Right ventricle myocardium superior (tissue), 1 donor: ENCODE measurements at places on chromosomes 1 and 21.

DNA sequence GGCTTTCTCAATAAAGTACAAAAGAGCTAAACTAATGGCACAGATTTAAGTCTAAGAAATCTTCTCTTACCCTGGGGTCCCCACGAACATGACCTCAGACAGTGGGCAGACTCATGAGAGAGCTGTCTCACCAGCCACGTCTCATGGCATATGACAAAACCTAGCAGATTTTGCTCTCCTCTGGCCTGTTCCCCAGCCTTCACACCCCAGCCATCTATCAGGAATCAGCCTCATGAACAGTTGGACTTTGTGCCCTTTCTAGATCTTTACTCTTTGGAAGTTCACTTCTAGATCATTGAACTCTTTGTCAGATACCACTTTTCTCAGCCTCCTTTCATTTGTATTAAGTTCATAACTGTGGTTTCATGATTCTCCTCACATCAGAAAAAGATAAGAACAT is 14.2 kb upstream of the HSD3B1 start:
- no peak for DNase-seq

- no peak for DNase-seq
Measured at GRCh38 chr21:34743285-34743684, 74.5 kb downstream of the CLIC6 start.

DNA sequence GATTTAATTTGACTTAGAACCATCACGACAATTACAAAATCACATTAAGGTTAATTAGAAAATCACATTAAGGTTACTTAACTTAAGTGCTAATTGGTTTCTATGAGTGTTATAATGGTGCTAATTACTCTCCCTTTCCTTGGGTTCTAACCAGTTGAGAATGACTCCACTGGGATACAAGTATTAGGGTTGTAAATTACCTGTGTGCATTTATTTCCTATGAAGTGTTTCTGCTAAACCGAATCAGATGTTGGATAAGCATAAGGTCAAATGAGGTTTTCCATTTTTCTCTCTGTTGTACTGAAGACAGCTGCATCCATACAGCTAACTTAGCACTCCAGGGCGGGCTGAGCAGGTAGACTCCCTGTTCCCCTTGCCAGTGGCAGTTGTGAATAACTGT is 610.3 kb upstream of the TMPRSS15 start:
- no peak for DNase-seq

GRCh38 chr1:242876030-242876429 is 351.5 kb upstream of the PLD5 start:
- DNase-seq, result no peak

GRCh38 chr21:22890656-22891055 is 1892.4 kb downstream of the NCAM2 start:
- DNase-seq, result no peak

DNA sequence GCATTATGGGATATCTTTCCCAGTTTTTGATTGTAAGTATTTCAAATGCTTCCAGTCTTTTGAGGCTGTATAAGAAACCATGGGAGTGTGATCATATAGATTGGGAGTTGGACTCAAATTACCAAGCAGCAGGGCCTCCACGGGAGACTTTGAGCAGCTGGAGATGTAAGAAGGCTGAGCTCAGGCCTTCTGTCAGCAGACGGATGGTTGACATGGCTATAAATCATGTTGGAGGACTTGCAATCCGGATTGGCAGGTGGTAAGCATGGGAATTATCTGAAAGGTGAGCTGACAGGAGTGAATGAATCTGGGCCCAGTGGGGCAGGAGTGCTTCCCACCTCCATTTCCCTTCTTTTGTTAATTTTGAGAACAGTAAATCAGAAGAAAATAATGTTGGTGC is 83.2 kb upstream of the PPM1J start:
- DNase-seq, result no peak

GRCh38 chr1:234658138-234658537 is 48.2 kb upstream of the IRF2BP2 start:
- DNase-seq, result no peak

GRCh38 chr1:237478842-237479241 is 411.9 kb downstream of the ZP4 start:
- no peak for DNase-seq

GRCh38 chr1:241536304-241536703 is 4.1 kb downstream of the KMO start:
- no peak for DNase-seq

DNA sequence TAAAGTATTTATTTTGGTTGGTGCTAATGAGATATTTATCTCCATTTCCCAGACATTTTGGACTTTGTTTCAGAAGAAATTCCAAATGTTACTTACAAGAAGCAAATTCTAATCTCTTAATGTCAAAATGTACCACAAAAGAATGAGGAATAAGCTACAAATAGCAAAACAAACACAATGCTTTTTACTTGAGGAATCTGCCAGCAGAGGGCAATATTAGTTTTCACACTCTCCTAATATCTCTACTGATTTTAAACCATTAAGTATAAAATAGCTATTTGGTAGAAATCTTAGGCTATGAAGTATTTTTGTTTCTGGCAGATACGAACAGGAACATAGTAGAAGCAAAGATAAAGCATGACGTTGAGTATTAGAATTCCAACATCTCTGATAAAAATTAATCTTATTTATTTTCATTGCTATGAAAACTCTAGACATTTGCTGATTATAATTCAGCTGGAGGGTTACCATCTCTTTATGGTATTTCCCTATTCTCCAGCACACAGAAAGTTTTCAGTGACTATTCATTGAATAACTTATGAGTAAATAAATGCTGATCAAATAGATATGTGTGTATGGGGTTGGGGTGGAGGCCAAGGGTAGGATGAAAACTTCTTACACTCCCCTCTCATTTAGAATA is 13.4 kb upstream of the HMCN1 start:
- DNase-seq, result no peak

GRCh38 chr1:246651012-246651695 is 73.1 kb upstream of the SCCPDH start:
- DNase-seq, result no peak

GRCh38 chr1:69976896-69977295 is 228.5 kb downstream of the LRRC40 start:
- DNase-seq, result no peak

DNA sequence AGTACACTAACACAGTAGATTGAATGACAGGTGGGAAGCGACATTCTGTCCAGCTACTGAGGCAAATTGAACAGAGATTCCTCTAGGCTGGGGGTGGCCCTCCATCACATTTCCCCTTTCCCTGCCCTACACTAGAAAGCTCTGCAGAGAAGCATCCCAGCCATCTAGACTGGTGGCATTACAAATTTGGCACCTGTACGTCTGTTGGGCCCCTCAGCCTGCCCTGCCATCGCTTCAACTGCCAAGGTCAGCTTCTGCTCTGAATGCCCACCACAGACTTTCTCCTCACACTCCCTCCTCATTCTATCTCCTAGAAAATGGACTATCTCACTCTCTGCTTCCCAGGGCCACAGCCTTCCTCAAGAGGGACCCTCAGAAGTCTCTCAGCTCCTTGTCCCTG is 16.7 kb downstream of the TRABD2B start:
- no peak for DNase-seq

DNA sequence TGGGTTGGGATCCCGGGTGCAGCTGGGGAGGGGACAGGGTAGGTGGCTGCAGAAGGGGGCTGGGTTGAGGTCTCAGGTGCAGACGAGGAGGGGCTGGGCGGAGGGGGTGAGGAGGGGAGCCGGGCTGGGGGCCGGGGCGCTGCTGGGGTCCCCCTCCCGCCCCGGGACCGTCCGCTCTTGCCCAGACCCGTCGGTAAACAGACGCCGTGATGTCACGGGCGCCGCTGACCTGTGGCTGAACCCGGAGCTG is 22.3 kb downstream of the DHRS3 start:
- no peak for DNase-seq

- DNase-seq, result no peak
Measured at GRCh38 chr1:223183268-223183862, 40.3 kb upstream of the TLR5 start.

- DNase-seq, result no peak
Measured at GRCh38 chr21:25385341-25385740, 221.9 kb downstream of the MRPL39 start.

GRCh38 chr1:218665221-218665620 is 320.1 kb downstream of the TGFB2 start:
- DNase-seq, result peak; percentile 66

DNA sequence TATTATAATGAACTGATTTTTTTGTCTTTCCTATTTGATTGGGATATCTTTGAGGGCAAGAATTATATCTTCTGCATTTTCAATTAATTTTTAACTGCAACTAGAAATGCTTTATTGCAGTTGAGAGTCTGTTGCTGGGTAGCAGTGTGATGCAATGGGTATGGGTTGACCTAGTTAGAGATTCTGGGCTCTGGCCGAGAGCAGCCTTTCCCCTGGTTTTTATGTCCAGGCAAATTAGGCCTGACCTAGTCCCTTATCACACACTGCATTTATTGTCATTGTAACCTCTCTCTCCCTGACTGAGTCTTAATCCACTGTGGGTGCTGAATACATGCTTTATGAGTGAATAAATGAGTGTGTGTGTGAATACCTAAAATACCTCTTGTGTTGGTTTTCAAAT is 206.4 kb upstream of the PTGFR start:
- peak; percentile 58 for DNase-seq

DNA sequence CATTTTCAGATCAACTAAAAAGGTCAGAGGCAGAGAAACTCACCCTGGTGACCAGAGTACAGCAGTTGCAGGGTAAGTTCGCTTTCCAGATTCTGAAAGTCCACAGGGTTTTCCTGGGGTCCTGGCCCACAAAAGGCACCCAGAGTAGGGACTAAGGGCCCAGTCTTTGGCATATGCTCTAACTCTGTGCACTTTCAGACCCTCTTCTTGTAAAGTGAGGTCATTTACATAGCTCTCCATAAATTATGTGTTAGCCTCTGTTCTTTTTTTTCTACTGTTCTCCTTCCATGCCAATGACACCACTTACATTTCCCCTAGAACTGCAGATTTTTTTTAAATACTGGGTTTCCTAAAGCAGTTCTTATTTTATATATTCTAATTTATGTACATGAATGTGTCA is 6.3 kb downstream of the C1orf74 start:
- DNase-seq, result no peak

DNA sequence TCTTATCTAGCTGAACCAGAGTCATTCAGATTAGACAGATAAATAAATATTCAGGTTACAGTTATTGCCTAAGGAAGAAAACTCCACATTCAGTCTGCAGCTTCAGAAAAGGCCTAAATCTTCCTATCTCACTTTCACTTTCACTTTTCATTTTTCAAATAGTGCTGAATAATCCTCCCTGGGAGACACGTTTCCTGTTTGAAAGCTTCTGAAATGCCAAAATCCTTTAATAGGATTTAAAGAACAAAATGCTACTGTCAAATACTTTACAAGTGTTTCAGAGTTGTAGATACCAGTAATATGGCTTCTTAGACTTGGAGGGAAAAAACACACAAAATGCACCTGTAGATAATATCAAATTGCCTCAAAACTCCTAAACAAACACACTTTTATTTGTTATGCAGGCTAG is 3.9 kb downstream of the PSMB2 start:
- no peak for DNase-seq

DNA sequence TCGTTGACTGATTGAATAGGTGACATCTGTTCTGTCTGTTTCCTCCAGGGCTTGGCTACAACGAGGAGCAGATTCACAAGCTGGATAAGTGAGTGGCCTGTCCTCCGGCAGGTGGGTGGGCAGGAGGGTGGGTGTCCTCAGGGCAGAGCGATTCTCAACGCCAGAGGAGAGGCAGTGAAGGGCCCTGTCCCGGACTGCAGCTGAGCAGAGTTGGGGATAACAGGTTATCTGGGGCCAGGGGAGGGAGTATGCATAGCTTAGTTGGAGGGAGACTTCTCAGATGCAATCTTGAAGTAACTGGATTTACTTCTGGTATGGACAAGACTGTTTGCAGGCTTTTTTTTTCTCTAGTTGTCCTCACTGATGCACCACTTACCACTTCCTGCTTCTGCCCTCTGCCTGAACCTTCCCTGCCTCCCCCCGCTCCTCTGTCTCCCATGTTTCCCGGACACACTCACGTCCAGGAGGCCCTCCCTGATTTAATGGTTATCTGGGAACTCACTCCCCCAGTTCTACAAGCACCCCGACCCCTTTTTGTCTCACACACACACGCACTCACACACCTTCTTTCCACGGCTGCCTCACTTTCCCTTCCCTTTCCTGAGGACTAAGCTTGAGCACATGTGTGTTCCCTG is 16.4 kb upstream of the RASSF5 start:
- no peak for DNase-seq

- no peak for DNase-seq
Measured at GRCh38 chr1:189673217-189673616, 804.4 kb downstream of the BRINP3 start.
